Cardiac septum (tissue), 1 donor: ENCODE measurements at places on chromosomes 7 and 10.

DNA sequence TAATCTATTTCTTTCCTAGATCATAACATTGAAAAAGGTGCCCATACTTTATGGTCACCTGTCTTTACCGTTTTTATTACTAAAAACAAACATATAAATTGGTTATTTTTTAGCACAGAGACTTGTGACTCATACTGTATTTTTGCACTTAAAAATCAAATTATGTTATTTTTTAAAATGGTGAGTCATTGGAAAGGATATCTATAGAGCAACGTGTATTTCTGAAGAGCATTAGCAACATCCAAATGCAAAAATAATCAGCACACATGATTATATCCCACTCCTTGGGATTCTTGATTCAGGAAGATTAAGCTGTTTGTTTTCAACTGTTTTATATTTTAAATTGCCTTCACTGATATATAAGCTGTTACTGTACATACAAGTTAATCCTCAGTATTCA lies 40.7 kb upstream of the FMC1 start:
- DNase-seq: no peak

DNA sequence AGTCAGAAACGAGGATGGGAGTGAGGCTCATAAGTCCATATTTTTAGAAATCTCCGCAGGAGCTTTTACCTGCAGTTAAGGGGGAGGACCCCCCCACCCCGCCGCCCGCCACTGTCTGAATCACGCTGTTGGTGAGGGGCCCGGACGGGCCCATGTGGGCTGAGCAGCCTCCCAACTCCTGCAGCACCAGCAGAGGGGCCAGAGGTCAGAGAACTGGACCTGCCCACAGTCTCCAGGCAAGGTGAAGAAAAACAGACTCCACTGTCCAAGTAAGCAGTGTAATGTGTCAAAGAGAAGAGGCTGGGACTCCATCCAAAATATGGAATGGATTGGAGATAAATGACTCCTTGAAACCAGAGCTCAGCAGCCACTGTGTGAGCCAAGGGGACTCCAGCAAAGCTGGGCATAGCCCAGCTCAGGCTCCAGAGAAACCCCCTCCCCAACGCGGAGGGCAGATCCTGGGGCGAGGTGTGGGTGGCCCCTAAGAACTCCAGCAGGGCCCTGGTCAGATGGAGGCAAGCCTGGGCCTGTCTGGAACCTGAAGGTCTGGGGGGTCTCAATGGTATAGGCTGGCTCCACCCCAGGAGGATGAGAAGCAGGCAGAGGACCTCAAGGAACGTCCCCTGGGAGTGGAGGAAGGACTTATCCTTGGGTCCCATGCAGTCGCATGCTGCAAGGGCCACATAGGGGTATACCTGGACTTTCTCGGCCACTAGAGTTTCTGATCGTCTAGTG lies 128.5 kb upstream of the TNS3 start:
- no peak for DNase-seq

DNA sequence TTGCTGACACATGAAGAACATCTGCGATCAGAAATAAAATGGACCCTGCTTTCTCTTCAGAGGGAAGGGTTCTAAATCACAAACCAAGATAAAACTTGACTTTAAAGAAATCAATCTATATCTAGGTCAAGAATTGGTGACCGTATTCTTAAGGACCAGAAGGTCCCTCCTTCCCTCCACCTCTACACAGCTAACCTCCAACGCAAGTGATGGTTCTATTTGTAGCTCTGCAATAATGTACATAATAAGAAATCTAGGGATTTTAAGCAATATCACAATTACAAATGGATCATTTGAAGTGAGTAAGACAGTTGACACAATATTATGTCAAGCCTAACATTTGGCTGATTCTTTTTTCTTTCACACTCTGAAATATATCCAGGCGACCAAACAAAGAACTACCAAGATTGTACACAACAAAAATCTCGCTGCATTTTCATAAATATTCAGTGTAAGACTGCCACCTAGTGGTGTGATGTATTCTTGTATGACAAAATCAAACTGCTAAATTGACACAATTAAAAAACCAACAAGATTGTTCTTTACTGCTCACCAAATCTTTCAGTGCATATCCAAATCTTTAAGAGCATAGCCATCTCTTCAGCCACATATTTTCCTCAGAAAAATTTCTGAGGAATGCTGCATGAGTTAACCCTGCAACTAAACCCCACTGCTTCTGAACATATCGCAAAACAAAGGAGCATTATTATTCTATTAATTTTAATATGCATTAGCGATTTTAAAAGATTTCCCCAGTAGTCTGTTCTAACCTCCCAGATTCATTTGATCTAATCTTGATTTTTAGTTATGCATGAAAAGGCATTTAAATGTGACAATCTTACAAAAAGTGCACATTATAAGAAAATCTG lies 44.5 kb downstream of the ICA1 start:
- no peak for DNase-seq

DNA sequence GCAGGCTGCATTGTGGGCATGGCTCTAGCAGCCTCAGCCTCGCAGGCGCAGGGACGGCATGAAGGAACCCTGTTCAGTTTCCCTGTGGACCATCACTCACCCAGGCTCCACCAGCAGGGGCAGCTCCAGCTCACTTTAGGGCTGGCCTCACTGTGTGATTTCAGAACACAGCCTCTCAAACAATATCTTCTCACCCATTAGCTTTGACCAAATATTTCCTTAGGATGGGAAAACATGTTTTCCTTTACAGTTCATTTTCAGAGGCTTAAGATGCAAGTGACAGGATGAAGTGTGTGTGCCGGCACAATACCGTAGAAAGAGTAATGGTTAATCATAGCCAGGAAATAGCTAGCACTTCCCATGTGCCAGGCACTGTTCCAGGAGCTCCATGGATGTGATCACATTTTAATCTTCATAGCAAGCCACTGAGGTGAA lies 58.2 kb downstream of the LANCL2 start:
- no peak for DNase-seq

GRCh38 chr7:43905956-43906330 lies 453 bp downstream of the URGCP start:
- no peak for DNase-seq

- DNase-seq: no peak
Observed at GRCh38 chr10:7787150-7787856, 490 bp downstream of the KIN start.

DNA sequence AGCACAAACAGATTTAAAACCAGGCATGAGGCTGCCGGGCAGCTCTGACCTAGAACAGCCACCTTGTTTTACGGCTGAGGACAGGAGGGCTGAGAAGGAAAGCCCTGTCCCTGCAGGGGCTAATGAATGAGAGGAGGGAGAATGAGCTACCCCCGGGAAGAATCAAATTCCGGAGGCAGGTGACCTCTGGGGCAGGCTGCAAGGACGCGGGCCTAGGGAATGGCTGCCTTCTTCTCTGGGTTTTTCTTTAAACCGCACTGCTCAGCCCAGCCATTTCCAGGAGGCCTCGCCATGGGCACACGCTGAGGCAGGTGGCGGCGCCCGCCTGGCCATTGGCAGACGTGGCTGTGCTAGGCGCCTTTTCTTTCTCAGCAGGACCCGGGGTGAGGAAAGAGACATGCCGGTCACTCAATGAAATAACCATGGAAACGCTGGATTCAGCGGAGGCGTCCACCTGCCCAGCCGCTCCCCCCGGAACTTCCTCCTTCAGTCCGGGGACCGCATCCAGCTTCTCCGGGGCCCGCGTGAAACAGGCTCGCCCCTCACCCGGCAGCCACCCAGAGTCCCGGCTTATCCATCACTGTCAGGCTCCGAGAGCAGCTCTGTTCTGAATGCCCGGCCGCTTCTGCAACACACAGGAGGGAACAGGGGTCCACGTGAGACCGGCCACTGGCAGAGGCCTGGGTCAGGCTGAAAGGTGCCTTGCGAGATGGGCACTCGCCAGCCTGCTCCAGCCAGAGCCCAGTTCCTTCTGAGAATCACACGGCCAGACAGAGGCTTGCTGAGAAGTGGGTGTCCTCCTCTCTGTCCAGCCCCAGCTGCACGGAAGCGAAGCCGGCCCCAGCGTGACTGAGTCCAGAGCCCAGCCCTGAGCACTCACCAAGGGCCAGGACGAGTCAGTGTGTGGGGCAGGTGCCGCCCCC lies 82.1 kb downstream of the PDGFA start:
- DNase-seq: no peak

DNA sequence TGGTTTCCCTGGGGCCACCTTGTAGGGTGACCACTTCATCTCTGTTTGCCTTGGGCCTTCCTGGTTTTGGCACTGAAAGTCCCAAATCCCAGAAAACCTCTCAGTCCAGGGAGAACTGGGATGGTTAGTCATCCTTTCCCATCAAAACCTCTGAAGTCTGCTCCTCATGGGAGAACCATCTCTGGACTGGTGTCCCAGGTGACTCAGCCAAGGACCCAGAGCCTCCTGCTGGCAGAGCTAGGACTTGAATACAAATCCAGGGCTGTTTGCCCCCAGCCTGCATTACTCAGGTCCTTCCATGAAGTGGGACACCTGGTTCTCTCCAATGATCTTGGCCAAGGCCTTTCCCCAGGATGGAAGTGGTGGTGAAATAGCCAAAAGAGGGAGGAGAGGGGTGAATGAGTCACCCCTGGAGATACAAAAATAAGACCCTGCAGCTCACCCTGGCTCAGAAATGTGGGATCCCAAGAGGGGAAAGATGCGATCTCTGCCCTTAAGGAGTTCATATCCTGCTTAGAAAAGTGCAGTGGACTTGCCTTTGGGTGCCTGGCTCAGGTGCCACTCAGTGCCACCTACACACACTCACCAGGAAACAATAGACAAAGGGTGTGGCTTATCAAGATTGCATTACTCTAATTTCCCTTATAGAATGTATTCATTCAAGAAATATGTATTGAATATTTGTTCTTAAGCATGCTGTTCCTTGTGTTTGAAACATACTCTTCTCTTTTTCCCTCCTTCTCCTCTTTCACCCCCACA lies 22.0 kb downstream of the ADRA2A start:
- peak; percentile 57 for DNase-seq

GRCh38 chr7:146690987-146691386 lies 574.4 kb downstream of the CNTNAP2 start:
- no peak for DNase-seq

DNA sequence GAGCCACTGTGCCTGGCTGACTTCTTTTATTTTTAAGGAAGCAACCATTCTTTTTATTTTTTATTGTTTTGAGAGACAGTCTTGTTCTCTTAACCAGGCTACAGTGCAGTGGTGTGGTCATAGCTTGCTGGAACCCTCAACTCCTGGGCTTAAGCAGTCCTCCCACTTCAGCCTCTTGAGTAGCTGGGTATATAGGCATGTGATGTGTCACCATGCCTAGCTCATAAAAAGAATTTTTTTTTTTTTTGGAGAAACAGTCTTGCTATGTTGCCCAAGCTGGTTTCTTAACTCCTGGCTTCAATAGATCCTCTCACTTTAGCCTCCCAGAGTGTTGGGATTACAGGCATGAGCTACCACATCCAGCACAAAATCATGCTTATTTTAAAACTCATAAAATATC lies 5.8 kb downstream of the MCU start:
- DNase-seq: no peak

DNA sequence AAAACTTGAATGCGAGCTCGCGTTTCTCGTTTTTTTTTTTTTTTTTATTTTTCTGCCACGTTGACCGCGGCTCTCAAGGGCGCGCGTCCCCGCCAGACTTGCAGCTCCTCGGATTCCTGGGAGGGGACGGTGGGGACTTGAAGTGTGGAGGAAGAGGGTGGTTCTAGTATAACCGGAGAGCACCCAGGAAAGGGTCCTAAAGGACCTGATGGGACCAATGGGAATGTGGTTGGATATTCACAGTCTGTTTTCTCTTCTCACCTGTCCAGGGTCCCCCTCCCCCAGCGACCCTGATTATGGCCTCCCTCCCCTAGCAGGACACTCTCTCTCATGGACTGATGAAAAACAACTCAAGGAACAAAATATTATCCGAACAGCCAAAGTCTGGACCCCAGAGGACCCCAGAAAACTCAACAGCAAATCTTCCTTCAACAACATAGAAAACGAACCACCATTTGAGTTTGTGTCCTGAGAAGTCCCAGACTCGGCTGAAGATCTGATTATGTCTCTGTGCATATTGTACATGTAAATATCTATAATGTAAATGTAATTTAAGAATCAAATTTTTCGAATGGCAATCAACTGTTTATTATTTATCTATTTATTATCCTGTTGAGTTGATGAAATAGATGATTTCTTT lies 1.4 kb downstream of the PTF1A start:
- DNase-seq: no peak

GRCh38 chr7:112122798-112123197 lies 83.4 kb downstream of the DOCK4 start:
- no peak for DNase-seq

DNA sequence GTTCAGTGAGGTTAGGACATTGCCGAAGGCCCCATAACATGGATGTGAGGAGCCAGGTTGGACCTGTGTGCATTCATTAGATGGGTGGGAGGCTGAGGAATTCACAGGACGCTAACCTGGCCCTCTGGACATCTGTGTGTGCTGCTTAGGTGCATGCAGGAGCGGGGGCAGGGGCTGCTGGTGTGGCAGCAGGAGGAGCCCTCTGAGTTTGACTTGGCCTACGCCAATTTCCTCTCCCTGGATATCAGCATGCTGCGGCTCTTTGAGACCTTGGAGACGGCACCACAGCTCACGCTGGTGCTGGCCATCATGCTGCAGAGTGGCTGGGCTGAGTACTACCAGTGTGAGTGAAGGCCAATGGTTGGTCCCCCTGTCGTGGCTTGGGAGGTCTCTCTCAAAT lies 34.5 kb upstream of the MMD2 start:
- no peak for DNase-seq

DNA sequence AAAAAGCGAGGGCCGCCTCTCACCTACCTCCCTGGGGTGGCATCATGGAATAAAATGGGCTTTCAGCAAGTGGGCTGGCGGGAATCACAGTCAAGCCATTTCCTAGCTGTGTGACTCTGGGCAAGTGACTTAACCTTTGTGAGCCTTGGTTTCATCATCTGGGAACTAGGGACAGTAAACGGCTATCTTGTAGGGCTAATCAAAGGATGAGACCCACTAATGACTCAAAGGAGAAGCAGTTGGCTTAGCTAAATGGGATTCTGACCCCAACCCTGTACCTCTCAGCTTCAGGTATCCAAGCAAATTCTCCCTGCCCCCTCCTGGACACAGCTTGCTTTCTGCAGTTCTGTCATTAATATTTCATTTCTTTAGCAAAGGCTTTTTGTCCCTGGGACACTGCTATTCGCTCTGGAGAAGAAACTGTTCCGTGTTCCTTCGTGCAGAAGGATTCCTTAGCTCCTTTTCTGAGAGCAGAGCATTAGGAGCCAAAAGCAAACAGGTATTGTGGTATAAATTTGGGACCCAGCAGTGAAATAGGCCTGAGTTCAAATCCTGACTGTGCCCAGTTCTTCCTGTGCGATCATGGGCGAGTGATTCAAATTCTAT lies 25.9 kb downstream of the TRIM8 start:
- no peak for DNase-seq

DNA sequence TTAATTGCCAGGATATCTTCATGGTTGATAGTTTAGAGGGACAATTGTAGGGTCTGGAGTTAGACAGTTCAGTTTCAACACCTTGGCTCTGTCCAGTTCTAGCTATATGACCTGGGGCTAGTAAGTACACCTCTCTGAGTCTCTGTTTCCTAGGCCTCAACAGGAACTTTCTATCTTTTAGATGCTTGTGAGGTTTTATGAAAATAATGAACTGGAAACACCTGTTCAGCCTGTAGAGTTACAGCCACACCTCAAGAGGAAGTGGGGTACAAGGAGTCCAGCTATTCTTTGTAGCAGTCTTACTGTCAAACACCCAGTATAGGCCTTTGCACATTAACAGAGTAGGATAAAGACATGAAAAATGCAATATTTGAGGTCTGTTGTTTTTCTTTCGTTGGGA lies 73.4 kb downstream of the CHRM2 start:
- no peak for DNase-seq

- no peak for DNase-seq
Observed at GRCh38 chr7:10412422-10413019, 561.2 kb upstream of the PHF14 start.
